ENCODE measurements at places on chromosomes 1 and 21. TPM values are rescaled to one million over a fixed set of nuclear protein-coding genes. Genes with fewer than 3 reads are reported as not detected.

Gene SPRR4
- total RNA-seq: not detected

Gene CADM3
- not detected for total RNA-seq

Gene ZSWIM5
- total RNA-seq: 0.68 TPM

Gene FCAMR
- total RNA-seq: not detected

Gene RGSL1
- not detected for total RNA-seq

Gene CYP2J2
- total RNA-seq: not detected

Gene BTG2
- total RNA-seq: 18.8 TPM

Gene VWA5B1
- not detected for total RNA-seq
